ENCODE measurements at places on chromosomes 16 and 17.

GRCh38 chr17:18225121-18225641, at the start of gene LLGL1:
Gene LLGL1 (plus strand): TSS chr17:18225635. CDS start chr17:18225683, 48 bp downstream.
- DNase-seq, result peak; percentile 100

DNA sequence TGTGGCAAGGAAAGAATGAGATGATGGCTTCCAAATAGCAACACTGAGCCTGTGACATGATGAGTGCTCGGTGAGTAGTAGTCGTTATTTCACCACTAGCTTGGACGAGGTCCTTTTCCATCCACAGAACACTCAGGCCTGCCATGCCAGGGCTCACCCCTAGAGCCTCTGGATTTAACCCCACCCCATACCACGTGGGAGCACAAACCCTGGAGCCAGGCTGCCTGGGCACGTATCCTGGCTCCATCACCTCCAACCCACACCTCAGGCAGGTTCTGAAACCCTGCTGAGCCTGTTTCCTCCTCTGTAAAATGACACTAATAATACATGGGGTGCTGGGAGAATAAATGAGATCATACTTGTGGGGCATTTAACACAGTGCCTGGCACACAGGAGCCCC, 192.4 kb downstream of the KATNIP start:
- DNase-seq, result no peak

DNA sequence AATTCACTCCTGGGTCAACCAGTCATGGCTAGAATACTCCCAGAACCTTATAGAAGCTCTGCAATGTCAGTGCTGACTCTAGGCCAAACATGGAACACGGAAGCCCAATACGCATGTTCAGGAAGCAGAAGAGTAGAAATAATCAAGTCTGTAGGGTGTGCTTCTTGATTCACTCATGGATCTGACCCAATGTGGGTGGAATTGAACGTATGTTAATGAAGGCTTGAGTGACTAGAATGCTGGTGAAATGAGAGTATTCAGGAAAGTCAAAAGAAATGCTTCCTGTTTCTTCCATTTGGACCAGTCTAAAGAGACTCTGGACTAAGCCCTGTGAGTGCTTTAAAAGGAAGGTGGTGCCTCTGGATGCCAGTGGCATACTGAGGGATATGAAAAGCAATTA, 395.0 kb downstream of the CDH13 start:
- DNase-seq, result no peak

- DNase-seq, result no peak
Measured at GRCh38 chr16:9845661-9846361, 336.4 kb downstream of the GRIN2A start.

DNA sequence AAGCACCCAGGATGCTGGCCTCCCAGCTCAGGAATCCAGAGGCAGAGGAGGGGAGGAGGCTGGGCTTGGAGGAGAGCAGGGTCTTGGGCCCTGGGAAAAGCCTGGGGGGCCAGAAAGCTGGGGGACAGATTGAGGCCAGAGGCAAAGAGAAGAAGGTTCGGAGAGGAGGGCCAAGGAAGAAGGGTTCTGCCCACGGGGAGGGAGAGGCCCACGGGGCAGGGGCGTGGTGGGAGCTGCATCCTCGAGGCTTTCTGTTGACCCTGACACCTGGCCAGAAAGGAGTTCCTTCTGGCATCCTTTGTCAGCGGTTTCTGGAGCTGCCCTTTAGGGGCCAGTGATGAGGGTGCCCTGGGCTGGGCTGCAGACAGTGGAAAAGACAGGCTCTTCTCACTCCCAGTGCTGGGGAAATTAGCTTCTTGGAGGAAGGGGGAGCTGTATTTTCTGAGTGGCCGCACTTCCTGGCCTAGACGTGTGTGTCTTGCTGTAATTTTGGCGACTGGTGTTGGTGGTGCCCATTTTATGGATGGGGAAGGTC, 308.7 kb downstream of the SEC14L1 start:
- no peak for DNase-seq

- DNase-seq, result no peak
Measured at GRCh38 chr17:63479495-63480184, 2.8 kb downstream of the ACE start.

GRCh38 chr16:73412416-73412815, 364.5 kb upstream of the ZFHX3 start:
- DNase-seq, result no peak

GRCh38 chr17:283911-284675, 68.5 kb downstream of the RPH3AL start:
- no peak for DNase-seq

- no peak for DNase-seq
Measured at GRCh38 chr17:44918006-44918405, 2.7 kb upstream of the GFAP start.

GRCh38 chr16:83995754-83996153, 27.7 kb downstream of the NECAB2 start:
- DNase-seq, result peak; percentile 45

GRCh38 chr16:66605979-66606751, 1.7 kb downstream of the CMTM3 start:
- DNase-seq, result no peak

DNA sequence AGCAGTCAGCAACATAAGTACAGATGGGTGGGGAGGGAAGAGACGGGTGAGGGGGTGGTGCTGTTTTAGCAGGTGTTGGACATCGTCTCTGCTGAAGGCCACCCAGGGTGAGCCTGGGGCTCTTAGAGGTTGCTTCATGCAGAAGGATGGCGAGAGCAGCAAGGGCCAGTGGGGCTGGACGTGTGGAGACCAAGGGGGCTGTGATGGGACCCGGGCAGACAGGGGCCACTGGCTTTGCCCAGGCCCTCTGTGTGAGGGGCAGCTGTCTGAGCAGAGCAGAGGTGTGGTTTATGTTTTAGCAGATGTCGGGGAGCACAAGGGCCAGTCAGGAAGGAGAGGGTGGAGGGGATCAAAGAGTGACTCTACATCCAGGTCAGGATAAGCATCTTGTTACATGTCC, 4.8 kb downstream of the NARF start:
- no peak for DNase-seq

GRCh38 chr16:799948-800833, at the start of gene GNG13:
Gene GNG13 (minus strand): TSS chr16:800734. CDS start chr16:799077, 1,657 bp downstream.
- DNase-seq, result no peak

- no peak for DNase-seq
Measured at GRCh38 chr17:73013816-73014663, 78.4 kb downstream of the SLC39A11 start.

- no peak for DNase-seq
Measured at GRCh38 chr16:7304279-7304678, 28.4 kb upstream of the RBFOX1 start.

DNA sequence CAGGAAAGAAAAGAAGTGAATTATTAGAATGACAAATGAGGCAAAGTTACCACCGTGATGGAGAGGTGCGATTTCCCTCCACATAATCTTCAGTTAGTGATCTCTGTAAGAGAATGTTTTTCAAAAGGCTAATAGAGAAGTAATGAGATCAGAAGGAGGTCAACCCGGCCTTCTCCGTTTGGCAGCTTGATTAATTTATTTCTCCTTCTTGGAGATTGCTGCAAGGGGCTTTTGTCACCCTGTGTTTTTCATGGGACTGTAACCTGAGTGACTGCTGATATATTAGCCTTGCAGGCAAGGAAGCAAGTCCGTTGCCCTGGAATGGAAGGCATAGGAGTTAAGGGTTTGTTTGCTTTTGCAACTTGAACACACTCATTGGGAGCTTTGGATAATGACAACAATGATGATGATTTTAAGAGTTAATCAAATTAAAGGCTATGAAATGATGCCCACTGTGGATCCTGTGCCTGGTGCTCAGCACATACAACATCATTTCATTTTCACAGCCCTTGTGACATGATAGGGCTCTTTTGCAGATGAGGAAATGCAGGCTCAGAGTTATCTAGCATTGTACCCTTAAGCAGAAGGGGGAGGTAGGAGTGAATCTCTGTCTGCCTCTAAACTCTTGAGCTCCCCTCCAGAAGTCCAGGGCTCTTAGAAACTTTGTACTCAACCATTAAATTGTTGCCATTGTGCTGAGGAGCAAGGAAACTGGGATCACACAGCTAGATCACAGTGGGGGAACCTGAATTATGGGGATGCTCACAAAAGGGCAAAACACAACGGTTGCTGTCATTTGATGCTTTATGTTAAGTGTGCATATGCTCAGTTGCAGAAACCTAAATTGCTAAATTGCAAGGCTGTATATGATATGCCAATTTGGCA, 226.3 kb downstream of the WWOX start:
- no peak for DNase-seq

GRCh38 chr16:73172973-73173709, 125.2 kb upstream of the ZFHX3 start:
- DNase-seq, result no peak

DNA sequence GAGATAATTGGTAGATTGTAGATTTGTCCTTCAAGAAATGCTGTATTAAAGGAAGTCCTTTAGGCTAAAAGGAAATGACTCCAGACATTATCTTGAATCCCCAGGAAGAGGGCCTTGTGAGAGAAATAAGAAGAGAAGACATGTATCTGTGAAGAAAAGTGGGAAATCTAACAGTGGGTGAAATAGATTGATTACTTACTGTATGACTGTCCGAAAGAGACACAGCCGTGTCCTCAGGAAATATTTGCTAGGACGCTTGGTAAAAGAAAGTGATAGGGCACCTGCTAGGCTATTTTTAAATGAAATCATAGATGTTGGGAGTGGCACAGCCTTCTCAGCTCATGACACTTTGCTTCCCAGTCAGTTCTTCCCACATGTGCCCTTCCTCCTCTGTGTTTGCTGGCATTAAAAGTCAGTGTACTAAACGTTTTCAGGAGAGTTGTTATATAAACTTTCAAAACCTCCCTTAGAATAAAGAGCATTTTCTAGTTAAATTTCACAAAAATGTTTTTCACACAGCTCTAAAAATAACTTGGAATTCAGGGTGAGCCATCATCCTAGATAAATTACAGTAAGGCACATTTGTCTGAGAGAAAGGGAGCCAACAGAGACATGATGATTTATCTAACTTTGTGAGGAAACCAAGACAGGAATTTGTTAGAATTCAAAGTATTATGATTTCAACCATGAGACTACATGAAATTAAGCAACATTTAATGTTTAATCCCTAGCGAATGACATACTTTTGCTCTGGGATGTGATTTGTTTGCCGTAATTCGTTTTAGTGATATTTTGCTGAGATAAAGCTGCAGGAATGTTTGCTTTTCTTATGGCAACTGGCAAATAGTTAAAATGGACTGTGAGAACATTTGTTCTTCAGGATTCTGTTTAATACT, 35.0 kb downstream of the DHRS7B start:
- peak; percentile 29 for DNase-seq

DNA sequence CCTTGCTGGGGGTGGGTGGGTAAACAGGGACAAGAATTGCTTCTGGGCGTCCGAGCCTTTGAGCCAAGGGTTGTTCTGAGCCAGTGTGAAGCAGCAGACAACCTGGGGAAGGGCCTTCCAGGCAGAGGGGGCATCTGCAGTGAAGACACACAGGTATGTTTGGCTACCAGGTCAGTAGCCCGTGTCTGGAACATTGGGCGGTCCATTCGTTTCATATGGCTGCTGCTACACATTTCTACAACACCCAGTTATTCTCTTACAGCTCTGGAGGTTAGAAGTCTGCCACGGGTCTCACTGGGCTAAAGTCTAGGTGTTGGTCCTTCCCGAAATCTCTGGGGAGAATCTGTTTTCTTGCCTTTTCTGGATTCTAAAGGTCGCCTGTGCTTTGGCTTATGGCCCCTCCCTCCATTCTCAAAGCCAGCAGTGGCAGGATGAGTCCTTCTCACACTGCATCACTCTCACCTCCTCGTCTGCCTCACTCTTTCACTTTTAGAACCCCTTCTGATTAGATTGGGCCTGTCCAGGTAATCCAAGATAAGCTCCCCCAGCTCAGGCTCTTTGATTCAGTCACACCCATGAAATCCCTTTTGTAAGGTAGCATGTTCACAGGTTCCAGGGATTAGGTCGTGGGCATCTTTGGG, 136.1 kb downstream of the CLEC16A start:
- no peak for DNase-seq

DNA sequence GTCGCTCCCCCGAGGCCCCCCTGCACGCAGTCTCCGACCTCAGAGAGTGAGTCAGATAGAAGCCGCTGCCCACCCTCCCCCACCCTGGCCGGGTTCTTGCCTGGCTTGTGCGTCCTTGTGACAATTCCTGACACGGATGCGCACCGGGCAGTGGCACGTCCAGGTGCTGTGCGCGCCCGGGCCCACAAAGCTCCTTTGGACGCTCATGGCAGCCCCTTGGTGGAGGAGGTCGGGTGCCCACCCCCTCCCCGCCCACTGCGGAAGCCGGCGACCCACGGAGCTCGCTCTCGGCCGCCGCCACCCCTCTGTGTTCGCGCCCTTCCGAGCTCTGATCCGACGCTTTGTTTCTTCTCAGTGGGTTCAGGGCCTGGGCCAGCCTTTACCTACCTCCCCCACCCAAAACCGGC, 662 bp upstream of the TUBB3 start:
- DNase-seq, result peak; percentile 93

- DNase-seq, result no peak
Measured at GRCh38 chr17:82151106-82151957, 53.3 kb upstream of the FASN start.

DNA sequence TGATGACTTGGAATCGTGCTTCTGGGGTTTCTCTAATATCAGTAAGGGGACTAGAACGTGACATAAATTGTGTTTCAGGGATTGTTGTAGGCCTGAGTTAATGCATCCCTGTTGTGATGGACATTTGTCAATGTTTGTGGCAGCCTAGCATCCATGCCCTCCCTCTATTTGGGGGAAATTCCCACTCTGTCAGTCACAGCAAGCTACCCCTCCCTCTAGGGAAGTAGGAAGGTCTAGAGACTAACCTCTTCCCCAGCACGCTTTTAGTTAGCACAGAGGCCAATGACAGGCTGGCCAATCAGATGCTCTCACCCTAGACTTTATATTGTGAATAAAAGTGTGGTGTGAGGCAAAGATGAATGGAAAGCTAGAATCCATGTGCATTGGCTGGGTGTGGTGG, 32.4 kb upstream of the NF1 start:
- DNase-seq, result no peak

DNA sequence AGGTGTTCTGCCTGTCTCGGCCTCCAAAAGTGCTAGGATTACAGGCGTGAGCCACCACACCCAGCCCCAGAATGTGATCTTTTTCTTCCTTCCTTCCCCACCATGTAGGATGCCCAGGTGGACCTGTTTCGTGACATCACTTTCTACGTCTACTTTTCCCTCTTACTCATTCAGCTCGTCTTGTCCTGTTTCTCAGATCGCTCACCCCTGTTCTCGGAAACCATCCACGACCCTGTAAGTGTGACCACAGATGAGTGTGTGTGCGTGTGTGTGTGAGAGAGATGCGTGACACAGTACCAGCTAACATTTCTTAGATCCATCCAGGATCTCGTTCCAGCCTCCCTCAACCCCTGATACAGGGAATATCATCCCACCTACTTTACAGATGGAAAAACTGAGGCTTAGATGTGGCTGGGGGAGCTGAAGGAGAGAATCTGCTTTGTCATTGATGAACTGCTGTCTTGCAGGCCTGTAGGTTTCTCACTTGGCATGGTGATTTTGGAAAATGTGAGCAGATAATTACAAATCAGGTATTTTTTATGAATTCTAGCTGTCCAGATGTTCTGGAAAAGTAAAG, 67.1 kb downstream of the ABCC1 start:
- no peak for DNase-seq

Measured in AG08396 (cell line).